Dermis microvascular lymphatic vessel endothelial cell (primary cell): ENCODE measurements at places on chromosomes 6 and 20. TPM values are rescaled to one million over a fixed set of nuclear protein-coding genes. Genes with fewer than 3 reads are reported as not detected.
A peak's percentile ranks its signal among the peaks of the same experiment; 100 is the strongest.

The SLPI gene
- total RNA-seq, result 0.39 and 1.4 TPM in 2 replicates

DNA sequence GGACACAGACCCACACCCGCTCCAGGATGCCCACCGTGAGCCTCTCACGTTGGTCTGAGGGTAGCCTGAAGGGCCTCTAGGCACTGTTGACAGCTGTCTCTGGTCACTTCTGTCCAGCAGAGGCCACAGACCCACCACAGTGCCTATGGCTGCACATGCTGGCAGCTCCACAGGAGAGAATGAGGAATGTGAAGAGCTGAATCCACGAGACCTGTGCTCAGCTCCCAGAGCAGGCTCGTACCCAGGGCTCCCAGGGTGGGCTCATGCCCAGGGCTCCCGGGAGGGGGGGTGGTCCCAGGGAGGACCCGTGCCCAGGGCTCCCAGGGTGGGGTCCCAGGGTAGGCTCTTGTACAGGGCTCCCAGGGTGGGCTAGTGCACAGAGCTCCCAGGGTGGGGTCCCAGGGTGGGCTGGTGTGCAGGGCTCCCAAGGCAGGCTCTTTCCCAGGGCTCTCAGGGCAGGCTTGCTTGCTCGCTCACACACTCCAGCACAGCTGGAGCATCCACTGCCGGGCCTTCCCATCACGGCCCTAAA lies 201.0 kb downstream of the SYNDIG1 start:
- no peak for DNase-seq

The LGSN gene
- total RNA-seq, result not detected in 2 replicates

The RNF144B gene
- 12.0 and 13.9 TPM in 2 replicates for total RNA-seq

DNA sequence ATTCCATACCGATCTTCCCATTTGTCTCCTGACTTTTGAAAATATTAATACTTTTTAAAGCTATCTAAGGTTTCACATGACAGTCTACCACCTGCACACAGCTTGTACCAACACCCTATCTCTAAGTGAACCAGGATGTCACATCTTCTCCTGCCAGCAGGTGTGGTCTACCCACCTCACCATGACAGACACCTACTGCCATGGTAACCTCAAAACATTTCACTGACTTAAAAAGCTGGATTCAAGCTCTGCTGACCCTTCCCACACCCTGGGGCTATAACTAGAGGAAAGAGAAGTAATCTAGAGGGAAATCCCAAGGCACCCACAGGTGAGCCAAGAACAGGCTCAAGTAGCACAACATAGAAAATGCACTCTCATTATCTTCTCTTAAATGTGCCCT lies 1.2 kb downstream of the SLC17A3 start:
- DNase-seq, result no peak

- DNase-seq, result no peak
Measured at GRCh38 chr6:54864272-54864671, 17.7 kb downstream of the FAM83B start.

The TOMM34 gene
- 14.0 and 20.5 TPM in 2 replicates for total RNA-seq

- DNase-seq, result peak; percentile 58
Measured at GRCh38 chr20:11676630-11677287, 240.9 kb upstream of the BTBD3 start.

DNA sequence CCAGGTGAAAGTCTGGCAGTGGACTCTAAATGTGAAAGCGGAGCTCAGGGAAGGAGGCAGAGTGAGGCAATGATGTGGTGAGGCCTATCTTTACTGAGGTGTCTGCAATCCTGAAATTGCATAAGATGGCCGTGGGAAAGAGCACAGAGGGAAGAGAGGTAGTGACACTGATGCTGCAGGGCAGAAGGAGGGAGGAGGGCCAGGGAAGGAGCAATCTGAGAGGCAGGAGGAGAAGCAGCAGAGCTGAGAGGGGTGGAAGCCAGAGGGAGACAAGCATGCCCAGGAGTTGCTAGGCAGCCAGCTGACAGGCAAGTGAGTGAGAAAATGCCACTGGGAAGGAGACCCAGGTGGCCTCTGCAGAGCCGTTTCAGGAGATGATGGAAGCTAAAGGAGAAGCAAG lies 97.4 kb upstream of the CNR1 start:
- DNase-seq, result no peak

GRCh38 chr6:108102965-108103364 lies 28.4 kb upstream of the OSTM1 start:
- DNase-seq, result no peak

DNA sequence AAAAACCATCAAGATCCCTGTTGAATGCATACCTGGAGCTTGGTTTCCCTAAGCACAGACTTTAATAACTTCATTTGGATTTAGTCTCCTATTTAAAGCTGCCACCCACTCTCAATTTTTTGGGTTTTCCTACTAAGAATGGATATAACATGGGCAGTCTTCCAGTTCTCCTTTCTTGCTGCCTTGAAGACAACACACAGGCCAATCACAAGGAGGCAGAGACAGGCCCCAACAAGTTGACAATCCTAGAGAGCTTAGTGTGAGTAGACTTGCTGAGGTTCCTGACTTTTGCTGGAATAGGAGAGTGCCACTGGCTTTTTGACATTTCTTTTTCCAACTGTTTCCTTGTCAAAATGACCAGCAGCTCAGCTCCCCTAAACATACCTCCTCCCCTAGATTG lies 112.3 kb upstream of the ESR1 start:
- DNase-seq, result no peak

GRCh38 chr20:8602389-8603116 lies 466.3 kb upstream of the PLCB4 start:
- DNase-seq, result no peak

The HDGFL1 gene
- total RNA-seq, result not detected in 2 replicates

The UNC5CL gene
- under 0.01 and 0.13 TPM in 2 replicates for total RNA-seq

DNA sequence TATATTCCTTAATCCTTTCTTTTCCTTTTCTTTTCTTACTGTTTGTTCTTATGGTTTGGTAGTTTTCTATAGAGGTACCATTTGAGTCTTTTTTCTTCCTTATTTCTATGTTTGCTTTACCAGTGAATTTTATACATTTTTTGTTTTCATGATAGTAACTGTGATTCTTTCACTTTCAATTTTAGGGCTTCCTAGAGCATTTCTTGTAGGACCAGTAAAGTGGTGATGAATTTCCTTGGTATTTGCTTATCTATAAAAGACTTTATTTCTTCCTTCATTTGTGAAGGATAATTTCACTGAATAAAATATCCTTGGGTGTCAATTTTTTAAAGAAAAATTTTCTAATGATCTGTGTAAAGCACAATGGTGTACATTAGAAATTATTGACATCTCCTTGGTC lies 637.4 kb downstream of the CD109 start:
- DNase-seq, result no peak

The COL11A2 gene
- under 0.01 and 0.38 TPM in 2 replicates for total RNA-seq

DNA sequence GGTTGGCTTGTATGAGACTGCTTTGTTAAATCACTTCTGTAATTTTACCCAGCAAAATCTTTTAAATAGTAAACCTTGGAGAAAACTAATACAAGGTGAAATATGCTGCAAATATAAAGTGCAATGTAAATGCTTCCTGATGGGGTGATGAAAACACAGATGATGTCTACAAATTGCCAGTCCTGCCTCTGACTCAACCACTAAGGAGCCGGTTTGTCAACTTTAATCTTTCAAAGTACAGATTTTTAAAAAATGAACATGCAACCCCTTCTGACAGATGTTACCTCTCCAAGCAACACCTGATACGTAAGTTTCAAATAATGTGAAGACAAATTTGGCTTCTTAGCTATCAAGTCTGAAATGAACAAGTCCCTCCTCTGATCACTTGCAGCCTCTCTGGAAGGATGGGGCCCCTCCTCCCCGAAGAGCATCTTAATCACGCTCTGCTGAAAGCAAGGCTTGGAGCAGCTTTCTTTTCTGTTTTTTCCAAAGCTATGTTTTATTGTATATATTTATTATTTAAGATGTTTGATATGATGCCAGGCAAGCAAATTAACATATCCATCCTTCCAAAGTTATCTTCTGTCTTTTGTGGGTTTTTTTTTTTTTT lies 196.0 kb downstream of the MYLK4 start:
- no peak for DNase-seq

- DNase-seq, result no peak
Measured at GRCh38 chr6:2639896-2640295, 110.8 kb downstream of the MYLK4 start.

The MAPK13 gene
- total RNA-seq, result 3.9 and 7.0 TPM in 2 replicates

The FKBP1C gene
- 3.1 and 4.6 TPM in 2 replicates for total RNA-seq

DNA sequence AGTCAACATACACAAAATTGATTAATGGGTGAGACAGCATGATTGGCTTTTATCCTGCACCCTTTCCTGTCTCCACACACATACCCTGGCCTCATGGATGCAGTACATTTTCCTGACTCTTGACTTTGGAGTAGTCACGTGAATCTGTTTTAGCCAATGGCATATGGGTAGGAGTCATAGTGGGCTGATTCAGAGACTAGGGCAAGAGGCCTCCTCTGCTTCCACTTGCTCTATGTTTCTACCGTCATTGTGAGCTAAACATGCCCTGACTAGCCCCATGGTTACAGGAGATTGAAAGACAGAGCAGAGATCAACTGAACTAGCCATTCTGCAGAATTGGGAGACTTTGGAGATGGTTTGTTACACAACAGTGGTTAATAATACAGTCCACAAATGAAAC lies 850.0 kb downstream of the DHX35 start:
- DNase-seq, result no peak

The GPSM3 gene
- 6.9 and 9.0 TPM in 2 replicates for total RNA-seq

DNA sequence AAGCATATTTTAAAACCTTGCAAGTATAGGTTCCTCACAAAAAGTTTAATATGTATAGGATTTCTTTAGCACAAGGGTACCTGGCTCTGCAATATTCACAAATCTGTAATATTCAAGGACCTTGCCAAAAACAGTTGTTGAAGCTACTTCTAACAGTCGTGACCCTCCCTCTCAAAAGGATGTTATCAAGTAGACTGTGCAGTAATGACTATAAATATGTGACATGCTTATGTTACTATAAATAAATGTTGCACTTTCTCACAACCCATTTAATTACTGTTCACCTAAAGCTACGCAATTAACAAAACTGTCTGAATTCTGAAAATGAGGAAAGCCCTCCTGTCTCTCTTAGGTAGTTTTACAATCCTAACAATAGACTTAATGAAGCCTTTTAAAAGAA lies 41.8 kb downstream of the FYN start:
- no peak for DNase-seq

DNA sequence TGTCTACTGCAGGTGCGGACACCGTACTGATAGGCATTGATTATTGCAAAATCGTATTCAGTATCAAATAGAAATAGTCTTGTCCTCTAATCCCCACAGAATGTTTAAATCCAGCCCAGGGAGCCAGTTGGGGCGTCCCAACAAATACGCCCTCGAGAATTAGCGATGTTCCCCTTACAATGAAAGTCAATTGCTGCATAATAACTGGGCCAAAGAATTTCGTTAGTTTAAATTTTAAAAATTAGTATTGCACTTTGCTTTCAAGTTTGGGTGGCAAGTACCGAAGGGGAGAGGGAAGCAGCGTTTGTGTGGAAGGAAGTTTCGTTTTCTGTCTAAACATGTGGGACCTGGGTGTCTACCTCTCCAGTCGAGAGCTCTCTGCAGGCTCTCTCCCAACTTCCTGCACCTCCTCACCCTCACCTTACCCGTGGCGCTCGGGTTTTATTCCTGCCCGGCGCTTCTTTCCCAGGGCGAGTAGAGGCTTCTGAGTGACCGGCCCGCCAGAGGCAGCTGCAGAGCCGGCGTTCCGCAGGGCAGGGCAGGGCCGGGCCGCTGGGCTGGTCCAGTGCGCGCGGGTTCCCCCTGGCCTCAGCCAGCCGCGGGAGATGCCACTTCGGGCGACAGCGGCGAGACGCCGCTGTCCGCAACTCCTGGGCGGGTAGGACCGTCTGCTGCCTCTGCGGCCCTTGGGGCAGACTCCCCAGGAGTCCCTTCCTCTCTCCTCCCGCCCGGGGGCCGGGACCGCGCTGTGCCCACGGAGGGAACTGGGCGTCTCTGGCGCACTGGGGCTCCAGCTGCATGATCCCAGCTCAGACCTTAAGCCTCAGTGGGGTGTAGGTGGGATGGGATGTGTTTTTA lies 862 bp upstream of the TFAP2C start:
- DNase-seq, result no peak

DNA sequence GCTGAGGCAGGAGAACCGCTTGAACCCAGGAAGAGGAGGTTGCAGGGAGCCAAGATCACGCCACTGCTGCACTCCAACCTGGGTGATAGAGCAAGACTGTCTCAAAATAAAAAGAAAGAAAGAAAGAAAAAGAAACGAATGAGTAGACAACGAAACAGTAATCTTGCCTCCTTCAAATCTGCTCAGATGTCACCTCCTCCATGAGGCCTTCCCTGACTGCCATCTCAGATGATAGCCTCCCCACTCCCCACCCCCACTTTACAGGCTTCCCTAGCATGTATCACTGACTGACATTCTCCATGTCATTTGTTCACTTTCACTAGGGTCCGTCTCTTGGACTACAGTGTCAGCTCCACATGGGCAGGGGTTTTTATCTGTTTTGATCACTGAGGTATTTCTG lies 36.4 kb downstream of the C20orf203 start:
- no peak for DNase-seq

The NTSR1 gene
- total RNA-seq, result under 0.01 TPM in 2 replicates

GRCh38 chr6:112289038-112289566 lies 34.7 kb upstream of the LAMA4 start:
- DNase-seq, result no peak

DNA sequence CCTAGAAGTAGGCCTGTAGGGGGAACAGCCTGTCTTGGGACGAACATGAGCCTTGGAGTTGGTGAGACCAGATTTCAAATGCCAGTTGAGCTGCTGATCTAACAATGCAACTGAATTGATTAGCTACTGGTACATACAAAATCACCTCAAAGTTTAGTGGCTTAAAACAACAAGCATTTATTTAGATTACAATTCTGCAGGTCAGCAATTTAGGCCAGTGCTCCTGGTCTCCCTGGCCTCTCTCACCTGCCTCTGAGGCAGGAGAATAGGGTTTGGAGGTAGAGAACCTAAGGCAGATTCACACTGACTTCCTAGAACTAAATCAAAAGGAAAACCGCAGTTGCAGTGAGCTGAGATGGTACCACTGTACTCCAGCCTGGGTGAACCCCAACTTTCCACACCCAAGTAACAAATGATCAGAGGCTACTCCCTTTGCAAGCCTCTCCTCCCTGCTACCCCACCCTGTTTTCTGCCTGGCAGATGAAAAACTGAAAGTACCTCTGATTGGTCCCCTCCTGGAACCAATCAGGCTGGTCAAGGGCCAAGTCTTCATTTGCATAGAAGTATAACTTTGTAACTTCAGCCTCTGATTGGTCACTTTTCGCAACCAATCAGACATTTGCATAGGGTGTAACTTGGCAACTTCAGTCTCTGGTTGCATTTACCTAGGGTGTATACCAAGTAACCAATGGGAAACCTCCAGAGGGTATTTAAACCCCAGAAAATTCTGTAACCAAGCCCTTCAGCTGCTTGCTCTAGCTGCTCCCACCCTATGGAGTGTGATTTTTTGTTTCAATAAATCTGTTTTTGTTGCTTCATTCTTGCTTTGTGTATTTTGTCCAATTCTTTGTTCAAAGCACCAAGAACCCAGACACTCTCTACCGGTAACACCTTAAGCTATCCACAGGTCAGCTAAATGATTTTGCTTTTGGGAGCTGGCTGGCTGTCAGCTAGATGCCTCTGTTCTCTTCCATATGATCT lies 8.1 kb upstream of the UBR2 start:
- no peak for DNase-seq

The PRL gene
- total RNA-seq, result not detected in 2 replicates

DNA sequence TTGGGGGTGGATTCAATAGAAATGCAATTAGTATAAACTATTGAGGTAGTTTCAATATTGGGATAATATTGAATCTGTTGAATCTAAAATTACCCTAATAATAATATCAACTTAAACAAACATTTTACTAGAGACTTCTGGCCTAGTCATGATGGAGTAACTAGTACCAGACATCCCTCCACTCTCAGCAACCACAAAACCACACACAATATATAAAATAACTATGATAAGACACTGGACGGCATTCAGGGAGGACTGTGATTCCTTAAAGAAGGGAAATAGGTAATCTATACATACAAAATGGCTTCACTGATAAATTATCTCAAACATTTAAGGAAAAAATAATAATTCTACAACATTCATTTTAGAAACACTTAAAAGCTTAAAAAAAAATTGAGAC lies 38.9 kb upstream of the TMEM14A start:
- no peak for DNase-seq
